ENCODE measurements at places on chromosomes 3 and 15.

DNA sequence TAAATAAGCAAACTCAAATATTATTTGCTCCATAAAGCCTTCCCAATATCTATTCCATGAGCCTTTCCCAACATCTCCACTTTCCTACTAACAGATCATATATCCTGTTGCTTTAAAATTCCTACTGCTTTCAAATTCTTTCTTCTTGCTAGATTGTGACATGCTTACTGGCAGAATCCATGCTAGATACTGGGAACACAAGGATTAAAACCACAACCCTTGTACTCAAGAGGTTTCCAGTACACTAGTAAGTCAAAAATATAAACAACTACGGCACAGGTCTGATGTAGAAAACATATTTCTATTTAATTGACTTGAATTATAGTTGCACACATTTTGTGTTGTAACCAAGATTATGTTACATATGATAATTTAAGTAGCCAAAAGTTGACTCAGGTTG is 275.0 kb downstream of the ZBTB20 start:
- no peak for DNase-seq

GRCh38 chr3:116524453-116525210 is 79.3 kb upstream of the LSAMP start:
- DNase-seq, result peak; percentile 1

DNA sequence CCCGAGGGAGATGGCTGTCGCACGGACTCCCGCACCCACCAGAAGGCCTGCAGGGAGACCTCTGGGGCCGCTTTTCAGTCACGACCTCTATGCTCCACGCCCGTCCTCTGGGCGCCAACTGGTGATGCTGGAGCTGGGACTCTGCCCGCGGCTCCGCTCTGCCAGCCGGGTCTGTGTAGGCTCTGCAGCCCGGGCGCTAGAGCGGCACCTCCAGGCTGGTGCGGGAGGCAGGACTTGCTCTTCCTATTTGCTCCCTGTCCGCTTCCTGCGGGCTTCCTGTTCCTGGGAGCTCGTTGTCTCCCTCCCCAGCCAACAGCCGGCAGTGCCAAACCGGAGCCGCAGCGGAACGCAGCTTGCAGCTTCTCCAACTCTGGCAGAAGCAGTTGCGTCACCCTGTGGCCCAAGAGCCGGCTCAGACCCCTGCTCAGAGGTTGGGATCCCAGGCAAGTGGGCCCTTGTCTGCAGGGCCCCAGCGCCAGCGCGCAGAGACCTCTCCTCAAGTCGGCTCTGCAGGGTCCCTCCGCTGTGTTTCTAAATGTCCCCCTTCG is 285.9 kb downstream of the XXYLT1 start:
- peak; percentile 79 for DNase-seq

DNA sequence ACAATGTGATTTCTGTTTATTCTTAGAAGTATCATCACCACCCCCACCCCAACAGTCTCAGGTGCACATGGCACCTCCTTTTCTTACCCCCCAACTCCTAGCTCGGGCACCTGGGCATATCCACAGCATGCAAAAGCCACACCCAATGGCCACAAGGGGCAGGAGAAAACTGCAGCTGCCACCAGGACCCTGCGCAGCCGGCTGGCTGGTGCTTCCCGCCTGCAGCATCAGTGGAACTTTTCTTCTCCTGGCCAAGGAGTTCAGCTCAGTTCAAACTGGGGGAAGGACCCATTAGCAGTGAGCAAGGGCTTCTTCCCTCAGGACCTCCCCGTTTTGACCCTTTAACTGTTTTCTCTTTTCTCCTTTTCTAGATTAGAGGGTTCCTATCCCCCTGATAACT is 44.8 kb downstream of the TM4SF18 start:
- no peak for DNase-seq

DNA sequence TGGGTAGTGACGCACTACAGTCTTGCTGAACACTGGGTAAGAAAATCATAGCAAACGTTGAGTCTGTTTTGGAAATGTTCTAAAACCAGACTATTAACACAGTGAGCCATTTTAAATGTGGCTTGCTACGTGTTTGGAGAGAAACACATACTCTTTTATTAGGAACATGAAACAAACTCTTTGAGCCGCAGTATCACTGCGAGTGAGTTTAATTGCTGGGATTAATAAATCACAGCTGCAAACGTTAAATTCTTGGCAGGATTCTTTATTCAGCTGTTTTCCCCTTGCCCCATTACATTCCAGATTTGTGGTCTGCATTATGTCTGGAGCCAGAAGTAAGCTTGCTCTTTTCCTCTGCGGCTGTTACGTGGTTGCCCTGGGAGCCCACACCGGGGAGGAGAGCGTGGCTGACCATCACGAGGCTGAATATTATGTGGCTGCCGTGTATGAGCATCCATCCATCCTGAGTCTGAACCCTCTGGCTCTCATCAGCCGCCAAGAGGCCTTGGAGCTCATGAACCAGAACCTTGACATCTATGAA is 33.6 kb downstream of the BTD start:
- DNase-seq, result no peak

DNA sequence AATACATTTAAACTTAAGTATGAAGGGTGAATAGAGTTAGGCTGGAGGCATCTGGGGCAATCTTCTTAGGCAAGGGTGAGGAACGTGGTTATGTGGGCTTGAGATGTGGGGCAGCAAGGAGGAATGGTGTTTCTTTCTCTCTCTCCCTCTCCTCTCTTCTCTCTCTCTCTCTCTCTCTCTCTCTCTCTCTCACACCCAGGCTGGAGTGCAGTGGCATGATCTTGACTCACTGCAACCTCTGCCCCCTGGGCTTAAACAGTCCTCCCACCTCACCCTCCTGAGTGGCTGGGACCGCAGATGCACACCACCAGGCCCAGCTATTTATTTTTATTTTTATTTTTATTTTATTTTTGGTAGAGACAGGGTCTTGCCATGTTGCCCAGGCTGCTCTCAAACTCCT is 4.0 kb upstream of the MGA start:
- DNase-seq, result no peak

DNA sequence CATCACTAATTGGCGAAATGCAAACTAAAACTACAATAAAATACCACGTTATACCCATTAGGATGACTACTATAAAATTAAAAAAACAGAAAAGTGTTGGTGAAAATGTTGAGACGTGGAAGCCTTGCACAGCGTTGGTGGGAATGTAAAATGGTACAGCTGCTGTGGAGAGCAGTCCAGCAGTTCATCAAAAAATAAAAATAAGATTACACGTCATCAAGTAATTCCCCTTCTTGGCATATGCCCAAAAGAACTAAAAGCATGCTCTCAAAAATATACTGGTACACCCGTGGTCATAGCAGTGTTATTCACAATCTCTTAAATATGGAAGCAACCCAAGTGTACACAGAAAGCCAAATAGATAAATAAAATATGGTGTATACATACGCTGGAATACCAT is 71.8 kb upstream of the NDN start:
- DNase-seq, result no peak

DNA sequence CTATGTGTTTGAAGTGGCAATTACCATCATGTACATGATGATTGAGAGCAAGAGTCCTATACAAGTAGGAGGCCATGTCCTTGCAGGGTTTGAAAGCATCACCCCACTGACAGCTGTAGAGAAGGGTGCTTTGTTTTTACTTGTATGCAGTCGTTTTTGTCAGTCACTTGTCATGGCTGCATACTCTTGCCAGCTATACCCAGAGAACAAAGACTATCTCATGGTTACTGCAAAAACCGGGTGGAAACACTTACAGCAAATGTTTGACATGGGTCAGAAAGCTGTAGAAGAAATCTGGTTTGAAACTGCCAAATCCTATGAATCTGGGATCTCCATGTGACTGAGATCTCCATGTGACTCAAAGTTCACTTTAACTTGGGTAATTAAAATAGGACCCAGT is 6.9 kb upstream of the PSMA4 start:
- DNase-seq, result no peak

DNA sequence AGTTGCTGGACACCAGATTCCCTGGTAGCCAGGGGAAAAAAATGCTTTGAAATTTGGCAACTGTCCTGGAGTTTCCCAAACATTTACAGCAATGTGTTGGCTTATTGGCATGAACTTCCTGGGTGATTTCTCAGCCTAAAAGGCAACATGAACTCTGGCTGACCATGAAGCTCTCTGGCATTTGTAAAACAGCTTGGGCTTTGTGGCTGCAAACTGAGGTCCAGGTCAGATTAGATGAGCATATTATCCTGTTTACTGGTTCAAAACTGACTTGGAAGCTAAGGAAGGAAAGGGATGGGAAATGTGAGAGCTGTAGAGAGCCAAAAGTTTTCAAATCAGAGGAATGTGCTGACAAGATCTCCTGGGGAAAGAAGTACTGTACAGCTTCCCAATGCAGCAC is 139.0 kb downstream of the P3H2 start:
- DNase-seq, result peak; percentile 19

GRCh38 chr3:71419369-71419768 is 164.2 kb downstream of the FOXP1 start:
- no peak for DNase-seq

- DNase-seq, result no peak
Measured at GRCh38 chr15:57321485-57321884, 54.8 kb upstream of the CGNL1 start.

GRCh38 chr3:114595522-114596028 is 301.7 kb downstream of the TIGIT start:
- no peak for DNase-seq

GRCh38 chr15:37032091-37032775 is 68.1 kb downstream of the MEIS2 start:
- DNase-seq, result no peak

DNA sequence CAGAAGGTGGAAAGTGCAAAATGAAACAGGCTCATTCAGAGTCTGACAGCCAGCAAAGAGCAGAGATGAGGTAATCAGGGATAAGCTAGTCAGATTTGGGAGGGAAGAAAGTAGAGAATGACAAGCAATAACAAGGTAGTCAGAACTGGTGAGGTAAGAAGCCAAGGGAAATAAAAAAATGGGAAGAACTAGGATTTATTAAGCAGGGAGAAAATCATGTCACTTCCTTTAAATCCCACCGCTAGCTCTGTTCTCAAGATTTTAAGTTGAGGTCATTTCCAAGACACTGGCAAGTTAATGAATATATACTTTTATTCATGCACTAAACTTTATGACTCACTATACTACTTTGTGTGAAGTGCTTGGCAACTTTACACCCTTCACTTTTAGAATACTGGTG is 1106.8 kb downstream of the IGSF11 start:
- peak; percentile 6 for DNase-seq

DNA sequence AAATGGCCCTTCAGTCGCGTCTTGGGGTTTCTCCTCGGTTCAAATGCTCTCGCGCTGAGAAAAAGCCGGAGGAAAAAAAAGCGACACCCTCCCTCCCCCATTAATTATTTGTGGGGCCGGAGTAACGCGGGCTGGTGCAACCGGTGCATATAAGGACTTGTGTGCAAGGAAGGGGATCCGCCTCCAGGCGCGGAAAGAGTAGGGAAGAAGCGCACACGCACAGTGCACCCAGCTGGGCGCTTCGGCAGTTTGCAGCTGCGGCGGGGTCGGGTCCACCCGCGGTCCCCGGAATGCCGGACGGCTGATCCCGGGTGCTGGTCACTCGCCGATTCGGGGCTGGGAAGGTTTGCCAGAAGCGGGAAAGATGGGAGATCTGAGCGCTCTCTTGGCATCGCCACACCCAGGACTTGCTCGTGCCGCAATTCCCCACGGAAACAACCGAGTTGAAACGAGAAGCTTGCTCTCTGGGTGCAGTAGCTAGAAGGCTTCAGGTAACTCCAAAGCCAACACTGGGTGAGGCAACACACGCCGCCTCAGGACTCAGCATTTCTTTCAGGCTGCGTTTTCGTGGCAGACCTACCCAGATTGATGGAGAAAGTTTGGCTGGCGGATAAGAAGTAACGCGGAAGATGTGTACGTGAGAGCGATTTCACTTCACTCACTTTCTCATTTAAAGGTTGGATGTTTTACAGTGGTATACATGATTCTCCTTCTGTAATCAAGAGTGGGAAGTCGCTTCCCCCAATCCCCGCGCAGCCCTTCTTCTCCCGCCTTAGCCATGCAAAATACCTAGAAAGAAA is 720 bp upstream of the TNIK start:
- DNase-seq, result peak; percentile 43

DNA sequence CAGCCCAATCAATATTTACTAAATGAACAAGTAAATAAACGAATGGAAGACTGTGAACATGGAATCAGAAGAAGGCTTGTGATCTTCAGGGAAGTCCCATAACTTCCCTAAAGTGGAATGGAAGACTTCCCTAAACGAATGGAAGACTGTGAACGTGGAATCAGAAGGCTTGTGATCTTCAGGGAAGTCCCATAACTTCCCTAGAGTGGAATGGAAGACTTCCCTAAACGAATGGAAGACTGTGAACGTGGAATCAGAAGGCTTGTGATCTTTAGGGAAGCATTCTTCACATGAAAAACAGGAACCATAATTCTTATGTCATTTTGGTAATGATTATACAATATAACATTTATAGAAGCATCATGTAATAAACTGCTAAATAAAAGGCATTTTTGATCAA is 38.8 kb downstream of the EOGT start:
- DNase-seq, result no peak

DNA sequence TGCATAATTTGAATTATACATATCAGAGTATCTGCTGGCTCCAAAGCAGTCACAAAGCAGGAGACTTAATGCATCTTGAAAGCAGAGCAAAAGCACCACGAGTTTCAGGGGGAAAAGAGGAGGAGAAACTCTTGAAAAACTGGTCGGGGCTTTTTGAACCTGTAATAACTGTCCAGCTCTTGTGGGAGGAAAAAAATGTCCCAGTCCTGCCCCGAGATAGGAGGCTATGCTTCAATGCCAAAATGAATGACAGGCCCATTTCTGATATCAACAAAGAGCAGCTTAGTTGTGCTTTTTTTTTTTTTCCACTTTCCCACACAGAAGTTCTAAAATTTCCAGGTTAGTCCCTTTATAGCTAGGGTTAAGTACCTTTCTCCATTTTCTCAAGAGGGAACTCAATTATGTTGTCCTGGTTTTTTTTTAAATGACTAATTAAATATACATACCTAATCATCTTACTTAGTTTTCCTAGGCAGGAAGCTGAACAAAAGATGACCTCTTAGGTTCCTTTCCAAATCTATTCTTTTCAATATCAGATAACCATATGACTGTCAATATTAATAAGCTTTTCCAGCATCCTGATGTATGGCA is 120.2 kb downstream of the TFDP2 start:
- no peak for DNase-seq

All from epithelial cell of esophagus (primary cell).